ENCODE measurements at places on chromosomes 2 and 18.

GRCh38 chr18:47113796-47114540 is 36.3 kb downstream of the HDHD2 start:
- no peak for DNase-seq

GRCh38 chr18:2948038-2948437 is 64.9 kb downstream of the LPIN2 start:
- DNase-seq = no peak

GRCh38 chr2:159077869-159078268 is 109.4 kb downstream of the TANC1 start:
- DNase-seq = no peak

- DNase-seq = no peak
These were observed 166.5 kb downstream of the RPIA start for GRCh38 chr2:88857951-88858411.

GRCh38 chr2:226669905-226670304 is 129.7 kb downstream of the IRS1 start:
- no peak for DNase-seq

GRCh38 chr2:68318914-68319397 is 793 bp downstream of the CNRIP1 start:
- DNase-seq = no peak

- peak; percentile 10 for DNase-seq
These were observed 582.8 kb downstream of the ZEB2 start for GRCh38 chr2:143936848-143937722.

- DNase-seq = no peak
These were observed 89.1 kb downstream of the HS1BP3 start for GRCh38 chr2:20561637-20562454.

DNA sequence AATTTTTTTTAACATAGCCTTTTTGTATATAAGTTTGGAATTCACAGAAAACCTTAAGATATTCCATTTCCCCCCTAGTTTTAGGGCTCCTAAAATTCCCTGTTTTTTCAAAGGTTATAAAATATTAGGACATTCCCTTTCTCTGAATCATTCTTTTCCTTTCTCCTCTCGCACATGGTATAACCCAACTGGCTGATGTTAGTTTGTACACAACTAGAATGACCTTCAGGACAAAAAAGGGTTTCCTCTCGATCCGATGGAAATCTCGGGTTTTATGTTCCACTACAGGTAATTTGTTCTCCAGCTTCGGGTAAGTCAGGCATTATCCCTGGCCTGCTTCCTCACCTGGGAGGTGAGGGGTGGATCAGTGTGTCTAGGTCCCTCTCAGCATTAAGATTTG is 215.1 kb downstream of the LDLRAD4 start:
- DNase-seq = no peak

GRCh38 chr2:1642993-1643619 is 101.2 kb downstream of the PXDN start:
- DNase-seq = no peak

- no peak for DNase-seq
These were observed 97.3 kb downstream of the RTP5 start for GRCh38 chr2:241966647-241967466.

- no peak for DNase-seq
These were observed 408.4 kb downstream of the HRH4 start for GRCh38 chr18:24868760-24869237.

DNA sequence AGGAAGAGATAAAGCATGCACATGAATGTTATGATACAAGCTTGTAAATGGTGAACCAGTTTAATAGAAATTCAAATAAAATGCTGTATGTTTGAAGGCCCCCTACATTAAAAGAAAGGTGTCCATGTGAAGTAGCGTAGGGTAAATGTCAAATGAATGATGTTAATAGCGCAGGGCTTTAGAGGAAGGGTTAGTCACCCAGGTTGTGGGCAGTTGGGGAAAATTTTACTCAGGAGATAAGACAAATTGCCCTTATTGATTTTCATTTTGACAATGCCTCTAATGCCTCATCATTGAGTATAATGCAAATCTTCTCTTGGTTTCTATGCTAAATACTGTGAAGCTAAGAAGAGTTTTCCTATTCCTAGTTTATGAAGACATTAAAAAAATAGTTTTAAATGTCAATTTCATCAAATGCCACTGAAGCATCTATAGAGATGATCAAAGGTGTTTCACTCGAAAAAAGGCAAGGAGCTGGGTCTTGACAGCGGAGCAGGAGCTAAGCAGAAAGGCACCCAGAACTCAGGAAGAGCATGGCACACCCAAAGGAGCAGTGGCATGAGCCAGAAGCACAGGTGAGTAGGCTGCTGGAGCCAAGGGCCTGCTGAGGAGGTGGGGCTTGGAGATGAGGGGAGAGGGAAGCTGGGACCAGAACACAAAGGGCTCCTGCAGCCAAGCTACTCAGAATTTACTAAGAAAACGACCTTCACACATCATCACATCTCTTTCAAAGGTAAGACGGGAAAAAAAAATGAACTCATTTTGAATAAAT is 129.3 kb upstream of the ACKR3 start:
- DNase-seq = no peak

- no peak for DNase-seq
These were observed 694.9 kb upstream of the KLHL29 start for GRCh38 chr2:22690096-22690495.

DNA sequence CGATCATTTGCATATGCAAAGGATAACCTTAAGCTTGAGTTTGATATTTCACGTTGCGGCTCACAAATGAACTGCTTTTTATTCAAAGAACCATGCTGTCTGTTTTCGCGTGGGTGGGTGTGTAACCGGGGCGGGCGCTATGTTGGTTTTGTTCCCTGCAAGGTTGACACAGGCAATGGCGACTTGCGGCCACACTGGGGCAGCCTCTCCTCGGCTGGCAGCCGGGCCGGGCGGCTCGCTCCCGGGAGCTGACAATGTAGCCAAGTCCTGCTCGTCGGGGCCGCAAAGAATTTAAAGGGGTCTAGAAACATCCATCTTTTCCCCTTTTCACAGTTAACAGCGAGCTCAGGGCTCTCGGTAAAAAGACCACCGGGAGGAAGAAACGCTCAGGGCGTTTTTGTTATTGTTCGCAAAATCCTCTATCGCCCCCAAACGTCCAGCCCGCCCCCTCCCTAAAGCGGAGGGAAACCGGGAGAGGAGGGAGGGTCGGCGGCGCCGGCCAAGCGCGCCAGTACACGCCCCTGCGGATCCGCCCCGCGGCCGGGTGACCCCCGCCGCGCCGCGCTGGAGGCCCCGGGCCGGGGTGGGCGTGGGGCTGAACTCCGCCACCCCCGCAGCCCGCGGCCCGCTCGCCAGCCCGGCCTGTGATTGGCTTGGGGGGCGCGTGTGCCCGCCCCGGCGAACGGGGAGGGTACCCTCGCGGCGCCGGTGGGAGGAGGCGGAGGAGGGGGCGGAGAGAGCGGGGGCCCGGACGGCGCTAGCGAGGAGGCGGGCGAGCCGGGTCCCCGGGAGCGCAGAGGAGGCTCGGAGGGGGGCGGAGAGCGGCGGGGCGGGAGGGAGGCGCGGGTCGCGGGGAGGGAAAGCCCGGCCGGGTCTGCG is at the start of gene NEDD4L:
TSS of gene NEDD4L (plus strand) at position 736 of the 879 bp plus-strand sequence. CDS start 435 bp downstream, outside the sequence.
- peak; percentile 77 for DNase-seq

- no peak for DNase-seq
These were observed 54.0 kb downstream of the HRH4 start for GRCh38 chr18:24514439-24514838.

GRCh38 chr2:139271149-139271548 is 491.0 kb upstream of the NXPH2 start:
- DNase-seq = no peak

- no peak for DNase-seq
These were observed 251.1 kb downstream of the NCKAP5 start for GRCh38 chr2:133317178-133317577.

- DNase-seq = no peak
These were observed 89.1 kb downstream of the ANTXR1 start for GRCh38 chr2:69102041-69102593.

GRCh38 chr2:11270891-11271290 is 73.5 kb downstream of the ROCK2 start:
- no peak for DNase-seq

GRCh38 chr2:98357849-98358248 is 11.6 kb downstream of the CNGA3 start:
- no peak for DNase-seq

DNA sequence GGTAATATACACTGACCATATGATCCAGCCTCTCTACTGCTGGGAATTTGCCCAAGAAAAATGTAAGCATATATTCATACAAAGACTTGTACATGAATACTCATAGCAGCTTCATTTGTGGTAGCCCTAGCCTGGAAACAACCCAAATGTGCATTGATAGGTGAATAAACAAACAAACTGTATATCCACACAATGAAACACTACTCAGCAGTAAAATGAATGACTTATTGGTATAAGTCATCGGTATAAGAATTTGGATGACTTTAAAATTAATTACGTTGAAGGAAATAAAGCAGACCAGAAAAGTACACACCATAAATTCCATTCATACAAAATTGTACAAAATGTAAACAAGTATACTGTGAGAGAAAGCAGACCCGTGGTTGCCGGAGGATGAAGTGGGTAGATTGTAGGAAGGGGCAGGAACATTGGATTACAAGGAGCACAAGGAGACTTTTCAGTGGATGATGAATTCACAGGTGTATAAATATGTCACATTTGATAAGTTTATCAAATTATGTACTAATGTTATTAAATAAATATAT is 376.7 kb downstream of the TDRD15 start:
- DNase-seq = no peak
